Left ventricle myocardium inferior (tissue), 1 donor: ENCODE measurements at places on chromosomes 16 and 17.
A peak's percentile ranks its signal among the peaks of the same experiment; 100 is the strongest.

DNA sequence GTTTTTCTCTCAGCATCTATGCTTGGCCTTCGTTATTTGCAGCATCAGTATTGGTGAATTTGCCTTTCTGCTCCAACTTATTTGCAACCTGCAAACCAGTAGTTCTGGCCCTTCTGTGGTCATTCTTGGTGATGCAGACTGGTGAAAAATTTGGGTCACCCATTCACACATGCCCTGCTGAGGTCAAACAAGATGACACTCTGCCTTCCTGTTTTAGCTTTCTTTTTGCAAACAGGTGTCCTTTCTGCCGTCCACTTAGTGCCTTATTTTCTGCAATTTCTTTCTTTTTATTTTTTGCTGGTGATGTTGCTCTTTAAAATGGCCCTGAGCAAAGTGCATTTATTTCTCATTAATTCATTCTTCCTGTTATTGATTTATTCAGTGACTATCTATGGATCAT lies 31.3 kb downstream of the PLCG2 start:
- no peak for DNase-seq

- no peak for DNase-seq
These were observed 14.8 kb upstream of the PLK1 start for GRCh38 chr16:23663918-23664317.

DNA sequence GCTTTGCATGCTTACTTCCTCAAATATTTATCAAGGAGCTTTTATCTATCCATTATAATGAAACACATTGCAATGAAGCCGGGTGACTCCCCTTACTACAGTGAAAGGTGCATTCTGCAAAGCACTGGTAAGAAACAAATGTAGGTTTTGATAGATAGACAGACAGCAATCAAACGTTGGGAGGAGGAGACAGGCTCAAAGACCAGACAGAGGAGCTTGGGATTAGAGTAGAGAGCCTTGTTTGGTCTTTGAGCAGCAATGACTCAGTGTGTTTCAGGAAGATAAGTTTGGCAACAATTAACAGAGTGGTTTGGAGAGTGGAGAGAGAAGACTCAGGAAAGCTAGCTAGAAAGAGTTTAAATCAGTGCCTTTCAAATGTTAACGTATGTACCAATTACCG lies 68.8 kb downstream of the ZNF18 start:
- DNase-seq, result no peak

- no peak for DNase-seq
These were observed 12.2 kb upstream of the ROGDI start for GRCh38 chr16:4814542-4815173.

DNA sequence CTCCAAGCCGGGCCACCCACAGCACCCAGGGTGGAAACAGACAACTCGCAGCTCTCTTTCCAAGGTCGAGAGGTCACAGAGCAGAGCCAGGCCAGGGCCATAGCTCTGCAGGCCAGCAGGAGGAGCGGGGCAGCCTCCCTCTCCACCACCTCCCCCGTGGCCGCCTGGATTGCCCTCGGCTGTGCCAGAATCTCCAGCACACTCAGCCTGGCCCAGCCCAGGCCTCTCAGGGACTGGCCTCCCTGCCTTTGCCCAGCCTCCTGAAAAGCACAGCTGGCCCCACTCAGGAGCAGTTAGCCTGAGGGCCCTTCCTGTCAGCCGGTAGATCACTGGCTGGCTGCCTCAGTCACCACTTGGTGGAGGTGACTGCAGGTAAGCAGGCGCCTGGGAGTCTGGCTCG lies 85.8 kb upstream of the SEC14L1 start:
- no peak for DNase-seq

- DNase-seq, result no peak
These were observed 11.8 kb downstream of the PEMT start for GRCh38 chr17:17579691-17580090.

GRCh38 chr16:50644245-50644644 lies 36.9 kb downstream of the SNX20 start:
- DNase-seq, result no peak

DNA sequence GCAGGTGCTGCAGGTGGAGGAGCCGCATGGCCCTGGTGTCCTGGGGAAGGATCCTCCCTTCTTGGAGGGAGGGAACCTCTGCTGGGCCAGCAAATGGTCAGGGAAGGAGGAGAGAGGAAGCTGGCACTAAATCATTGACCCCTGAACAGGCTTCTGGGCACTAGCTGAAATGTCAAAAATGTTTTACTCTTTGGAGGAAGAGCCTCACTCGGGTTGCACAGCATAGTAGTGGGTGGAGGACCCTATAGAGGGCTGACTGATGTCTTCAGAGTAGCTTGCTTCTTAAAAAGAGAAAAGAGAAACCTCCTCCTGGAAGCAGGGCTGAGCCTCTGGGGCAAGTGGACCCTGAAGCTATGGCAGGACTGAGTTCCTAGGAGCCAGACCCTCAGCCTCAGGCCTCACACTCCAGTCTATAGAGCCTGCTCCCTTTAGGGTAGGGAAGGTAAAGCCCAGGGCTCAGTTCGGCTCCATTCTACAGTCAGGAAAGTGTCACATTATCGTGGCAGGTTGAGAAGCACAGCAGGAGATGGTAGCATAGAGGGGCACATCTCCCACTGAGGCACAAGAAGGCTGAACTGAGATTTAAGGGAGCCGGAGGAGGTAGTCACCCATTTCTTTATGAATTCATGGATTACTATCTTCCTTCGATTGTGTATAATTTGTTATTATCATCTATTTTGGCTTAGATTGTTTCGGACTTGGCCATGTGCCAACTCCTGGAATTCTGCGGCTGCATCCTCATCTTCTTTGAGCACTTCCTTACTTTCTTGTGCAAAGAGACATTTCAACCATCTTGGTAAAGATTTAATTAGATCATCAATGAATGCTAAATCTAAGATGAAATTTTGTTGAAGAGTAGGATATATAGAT lies 7.3 kb upstream of the CUEDC1 start:
- no peak for DNase-seq

DNA sequence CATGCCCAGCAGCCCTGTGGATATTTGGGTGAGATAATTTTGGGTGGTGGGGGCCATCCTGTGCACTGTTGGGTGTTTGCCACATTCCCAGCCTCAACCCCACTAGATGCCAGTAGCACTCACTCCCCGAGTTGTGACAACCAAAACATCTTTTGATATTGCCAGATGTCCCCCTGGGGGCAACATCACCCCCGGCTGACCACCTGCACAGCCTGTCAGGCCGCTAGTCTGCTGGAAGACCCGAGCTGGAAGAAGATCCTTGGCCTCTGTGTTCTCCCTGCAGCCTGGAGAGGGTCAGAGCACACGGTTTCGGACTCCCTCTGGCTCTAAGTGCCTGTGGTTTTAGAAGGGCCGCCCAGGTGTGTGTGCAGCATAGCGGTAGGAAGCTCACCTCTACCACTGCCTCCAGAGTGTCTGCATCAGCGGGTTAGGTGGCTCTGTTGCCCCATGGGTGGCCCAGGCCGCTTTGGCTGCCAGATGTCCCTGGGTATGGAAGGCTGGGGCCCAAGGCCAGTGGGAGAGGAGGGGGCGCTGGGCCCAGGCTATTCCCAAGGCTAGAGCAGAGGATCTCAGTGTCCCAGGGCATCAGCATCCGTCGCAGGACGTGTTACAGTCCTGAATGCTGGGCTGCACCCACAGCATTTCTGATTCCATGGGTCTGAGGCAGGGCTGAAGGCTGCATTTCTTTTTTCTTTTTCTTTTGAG lies 195.8 kb upstream of the GSE1 start:
- peak; percentile 7 for DNase-seq

DNA sequence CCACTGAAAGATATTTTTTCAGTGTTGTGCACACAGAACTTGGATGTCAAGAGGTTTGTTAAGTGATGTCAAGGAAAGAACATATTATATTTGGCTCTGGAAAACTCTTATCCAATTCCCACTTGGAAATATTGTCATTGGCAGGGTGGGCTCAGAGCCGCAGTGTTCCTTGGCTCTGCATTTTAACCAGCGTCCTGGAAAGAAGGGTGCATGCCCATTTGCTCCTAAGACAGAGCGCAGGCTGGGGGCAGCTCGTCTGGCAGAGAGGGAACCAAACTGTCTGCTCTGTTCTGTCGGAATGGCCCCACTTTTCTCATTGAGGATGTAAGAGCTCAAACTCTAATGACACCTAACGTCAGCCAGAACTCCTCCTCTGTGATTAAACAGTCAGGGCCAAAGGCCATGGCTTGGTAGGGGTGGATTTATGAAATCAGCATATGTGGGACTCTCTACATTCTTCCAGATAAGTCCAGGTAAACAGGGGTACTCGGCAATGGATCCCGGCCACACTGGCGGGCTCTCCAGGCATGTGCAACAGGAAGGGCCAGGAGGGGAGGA lies 18.0 kb downstream of the SLC47A1 start:
- no peak for DNase-seq

- DNase-seq, result no peak
These were observed 39.0 kb downstream of the IQCK start for GRCh38 chr16:19757026-19757425.

DNA sequence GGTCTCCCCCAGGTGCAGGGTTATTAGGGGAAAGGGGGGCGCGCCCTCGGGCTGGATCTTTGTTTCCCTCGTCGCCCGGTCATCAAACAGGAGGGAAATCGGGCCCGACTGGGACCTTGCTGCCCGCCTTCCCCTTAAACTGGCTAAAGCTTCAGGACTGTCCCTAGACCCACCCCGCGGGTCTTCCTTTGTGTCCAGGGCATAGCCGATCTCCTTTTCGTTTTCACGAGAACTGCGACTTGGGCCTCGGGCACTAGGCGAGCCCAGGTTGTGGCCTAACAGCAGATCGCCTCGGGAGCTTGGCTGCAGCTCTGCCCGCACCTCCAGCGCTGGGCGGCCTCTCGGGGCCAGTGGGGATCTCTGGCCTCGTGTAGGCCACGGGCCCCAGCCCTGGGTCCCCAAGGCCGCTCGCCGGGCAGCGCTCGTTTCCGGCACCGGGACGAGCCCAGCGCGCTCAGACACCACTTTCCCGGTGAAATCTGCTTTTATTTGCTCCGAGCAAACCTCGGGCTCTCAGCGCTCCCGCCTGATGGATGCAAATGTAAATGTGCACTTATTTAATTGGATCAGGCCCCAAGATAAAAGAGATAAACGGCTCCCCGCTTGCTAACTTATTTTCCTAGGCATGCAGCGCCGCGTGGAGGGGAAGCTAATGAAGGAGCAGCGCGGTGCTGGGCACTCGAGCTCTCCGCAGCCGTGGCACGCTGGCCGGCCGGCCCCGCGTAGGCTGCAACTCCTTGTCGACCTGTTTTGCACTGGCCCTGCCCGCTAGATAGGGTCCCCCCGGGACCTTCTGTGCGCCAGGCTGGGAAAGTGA lies 7.8 kb downstream of the IRX5 start:
- no peak for DNase-seq

- DNase-seq, result peak; percentile 44
These were observed 72.1 kb upstream of the TNRC6C start for GRCh38 chr17:77886387-77886728.

DNA sequence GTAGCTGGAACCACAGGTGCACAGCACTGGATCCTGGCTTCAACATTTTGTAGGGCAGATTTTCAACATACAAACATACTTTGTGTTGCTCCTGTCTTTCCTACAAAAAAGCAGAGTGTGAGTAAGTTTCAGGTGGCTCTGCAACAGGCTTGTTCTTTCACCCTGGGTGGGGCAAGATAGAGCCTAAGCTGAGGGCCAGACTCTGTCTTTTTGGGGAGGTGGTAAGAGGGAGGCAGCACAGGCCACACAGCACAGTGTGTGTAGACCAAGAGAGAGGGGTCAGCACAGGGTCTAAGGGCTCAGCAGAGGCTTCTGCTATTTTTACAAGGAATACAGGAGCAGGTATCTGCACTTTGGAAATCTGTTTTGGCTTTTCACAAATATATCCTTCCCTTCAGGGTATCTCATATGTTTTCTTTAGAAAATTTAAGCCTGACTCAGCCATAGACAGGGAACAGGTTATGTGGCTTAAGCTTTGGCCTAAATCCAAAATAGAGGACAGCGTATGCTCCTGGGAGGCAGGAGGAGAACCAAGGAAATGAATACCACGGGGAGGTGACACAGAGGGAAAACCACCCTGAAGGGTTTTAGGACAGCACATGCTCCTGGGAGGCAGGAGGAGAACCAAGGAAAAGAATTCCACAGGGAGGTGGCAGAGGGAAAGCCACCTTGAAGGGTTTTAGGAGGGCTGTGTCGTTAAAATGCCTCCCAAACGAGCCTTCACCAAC lies 21.6 kb downstream of the EMC8 start:
- DNase-seq, result no peak

GRCh38 chr16:22278441-22279230 lies 18.6 kb upstream of the POLR3E start:
- no peak for DNase-seq

- no peak for DNase-seq
These were observed 932 bp downstream of the ZNF267 start for GRCh38 chr16:31874366-31875111.

DNA sequence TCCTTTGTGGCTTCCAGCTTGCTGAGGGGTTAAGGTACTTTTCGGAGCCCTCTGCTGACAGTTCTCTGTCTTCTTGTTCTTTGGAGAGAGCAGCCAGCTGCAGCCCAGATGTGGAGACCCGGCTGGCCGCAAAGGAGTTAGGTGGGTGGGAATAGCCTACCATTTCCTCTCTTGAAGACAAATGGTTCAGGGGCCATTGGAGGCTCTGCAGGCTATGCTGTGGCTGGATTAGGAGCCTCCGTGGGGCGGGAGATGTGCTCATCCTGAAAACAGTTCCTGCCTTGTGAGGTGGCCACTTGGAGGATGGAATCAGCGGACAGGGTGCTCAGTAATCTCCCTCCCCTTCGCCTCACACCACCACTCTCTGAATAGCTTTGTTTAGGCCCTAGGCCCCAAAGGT lies 30.3 kb downstream of the MEOX1 start:
- DNase-seq, result no peak

DNA sequence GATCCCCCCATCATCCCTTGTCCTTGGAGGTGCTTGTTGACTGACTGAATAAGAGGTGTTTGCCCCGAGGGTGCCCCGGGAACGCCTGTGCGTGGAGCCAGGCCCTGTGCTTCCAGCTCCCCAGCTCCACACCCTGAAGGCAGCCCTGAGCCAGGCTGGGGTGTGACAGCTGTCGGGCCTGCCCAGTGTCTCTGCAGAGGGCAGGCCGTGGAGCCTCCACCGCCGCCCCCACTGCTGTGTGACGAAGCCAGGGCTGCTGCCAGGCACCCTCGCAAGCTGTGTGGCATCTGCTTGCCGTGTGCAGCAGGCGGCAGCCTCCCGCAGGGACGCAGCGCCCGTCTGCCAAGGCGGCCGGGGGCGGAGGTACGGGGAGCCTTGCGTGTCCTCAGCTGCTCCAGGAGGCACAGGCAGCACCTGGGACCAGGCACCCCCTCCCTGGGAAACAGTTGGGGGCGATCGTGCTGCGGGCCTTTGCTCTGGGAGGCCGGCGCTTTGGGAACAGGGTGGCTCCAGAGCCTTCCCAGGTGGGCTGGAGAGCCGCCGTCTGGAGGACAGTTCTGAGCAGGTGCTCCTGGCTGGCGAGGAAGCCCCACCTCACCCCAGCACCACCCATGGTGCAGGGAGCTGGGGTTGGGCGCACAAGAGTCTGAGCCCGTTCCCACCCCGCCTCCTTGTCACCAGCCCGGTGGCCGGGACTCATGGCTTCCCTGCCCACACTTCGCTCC lies 26.6 kb downstream of the GSE1 start:
- peak; percentile 79 for DNase-seq

- no peak for DNase-seq
These were observed 17.1 kb downstream of the SPIRE2 start for GRCh38 chr16:89845417-89845816.

GRCh38 chr16:51875834-51876600 lies 670.9 kb downstream of the TOX3 start:
- no peak for DNase-seq
